Substantia nigra (tissue), 51 donors: ENCODE measurements at places on chromosomes 3 and 15.

GRCh38 chr3:90016555-90016954 is 909.1 kb downstream of the EPHA3 start:
- no peak for DNase-seq

GRCh38 chr3:80771085-80771484 is 990.4 kb downstream of the GBE1 start:
- DNase-seq = no peak

DNA sequence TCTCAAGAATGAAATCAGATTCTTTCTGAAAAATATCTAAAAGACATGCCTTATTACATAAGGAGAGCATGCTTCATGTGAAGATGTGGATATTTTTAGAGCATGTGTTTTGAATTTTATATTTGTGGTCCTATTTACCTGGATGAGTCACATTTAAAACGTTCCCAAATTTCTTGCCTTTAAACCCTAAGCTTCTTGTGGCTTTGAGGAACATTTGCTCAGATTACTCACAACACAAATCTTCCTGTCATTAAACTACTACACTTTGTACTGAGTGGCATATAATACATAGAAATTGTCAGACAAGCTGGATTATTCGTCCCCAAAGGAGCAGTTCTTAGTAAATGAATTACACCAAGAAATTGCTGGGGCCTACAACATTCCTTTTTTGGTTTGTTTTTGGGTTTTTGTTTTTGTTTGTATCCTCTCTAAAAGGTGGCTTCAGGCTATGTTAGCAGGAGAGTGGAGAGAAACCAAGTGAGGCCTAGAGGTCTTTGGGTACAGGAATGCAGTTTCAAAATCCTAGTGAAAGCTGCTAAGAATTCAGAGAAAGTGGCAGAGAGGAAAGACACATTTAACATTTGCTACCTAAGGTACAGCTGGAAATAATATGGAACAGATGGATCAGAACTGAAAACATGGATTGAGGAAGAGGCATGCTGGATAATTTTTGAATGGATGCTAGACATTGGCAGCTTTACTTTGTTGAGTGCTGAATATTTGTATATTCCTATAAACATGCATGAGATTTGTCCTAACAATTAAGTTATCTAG is 128.1 kb downstream of the RPL22L1 start:
- DNase-seq = no peak

GRCh38 chr15:71048913-71049675 is 66.2 kb upstream of the THSD4 start:
- no peak for DNase-seq

DNA sequence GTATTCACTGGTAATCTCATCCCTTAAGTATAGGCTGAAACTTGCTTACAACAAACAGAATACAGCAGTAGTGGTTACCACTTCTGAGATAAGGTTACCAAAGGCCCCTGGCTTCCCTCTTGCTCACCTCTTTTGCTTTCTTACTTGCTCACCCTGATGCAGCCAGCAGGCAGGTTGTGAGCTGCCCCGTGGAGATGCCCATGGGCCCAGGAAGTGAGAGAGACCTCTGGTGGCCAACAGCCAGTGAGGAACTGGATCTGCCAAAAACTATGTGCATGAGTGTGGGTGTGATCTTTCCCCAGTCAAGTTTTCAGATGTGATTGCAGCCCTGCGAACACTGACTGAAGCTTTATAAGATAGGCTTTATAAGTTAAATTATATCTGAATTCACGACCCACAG is 48.7 kb downstream of the NMNAT3 start:
- DNase-seq = no peak

DNA sequence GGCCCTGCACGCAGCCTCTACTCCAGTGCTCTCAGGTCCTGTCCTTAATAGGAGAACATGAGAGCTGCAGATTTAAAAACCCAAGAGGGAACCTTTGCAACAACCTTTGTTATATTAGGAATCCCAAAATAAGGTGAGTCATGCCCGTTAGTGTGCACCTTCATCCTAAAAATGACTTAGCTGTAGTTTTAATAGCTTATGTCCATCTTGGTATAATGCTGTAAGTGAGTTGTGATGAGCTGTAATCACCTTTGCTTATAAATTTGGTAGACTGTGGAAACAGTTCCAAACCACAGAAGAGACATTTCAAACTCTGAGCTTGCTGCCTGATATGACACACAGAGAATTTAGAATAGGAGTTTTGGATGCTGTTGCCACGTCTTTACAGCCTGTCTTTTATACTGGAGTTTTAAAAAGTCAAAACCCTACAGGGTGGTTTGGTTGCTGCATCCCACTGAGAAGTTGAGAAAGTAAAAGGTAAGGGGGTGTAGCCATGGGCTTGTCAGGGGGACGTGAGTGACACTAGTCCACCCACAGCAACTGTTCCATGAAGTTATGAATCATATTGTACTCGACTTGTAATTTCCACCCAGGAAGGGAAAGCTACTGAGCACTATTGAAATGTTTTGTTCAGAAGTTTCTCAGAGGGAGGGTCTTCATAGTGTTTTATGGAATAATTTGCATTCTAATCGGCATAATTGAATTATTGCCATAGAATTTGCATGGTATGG is 27.4 kb upstream of the CD47 start:
- no peak for DNase-seq

GRCh38 chr15:26807517-26808427 is 34.9 kb upstream of the GABRB3 start:
- DNase-seq = no peak

GRCh38 chr15:84844964-84845363 is 27.8 kb downstream of the ALPK3 start:
- DNase-seq = no peak

GRCh38 chr15:59074607-59075006 is 30.3 kb upstream of the CCNB2 start:
- no peak for DNase-seq

GRCh38 chr3:178546079-178546478 is 9.8 kb downstream of the KCNMB2 start:
- no peak for DNase-seq

GRCh38 chr15:88622605-88622975 is 1.4 kb downstream of the AEN start:
- no peak for DNase-seq

DNA sequence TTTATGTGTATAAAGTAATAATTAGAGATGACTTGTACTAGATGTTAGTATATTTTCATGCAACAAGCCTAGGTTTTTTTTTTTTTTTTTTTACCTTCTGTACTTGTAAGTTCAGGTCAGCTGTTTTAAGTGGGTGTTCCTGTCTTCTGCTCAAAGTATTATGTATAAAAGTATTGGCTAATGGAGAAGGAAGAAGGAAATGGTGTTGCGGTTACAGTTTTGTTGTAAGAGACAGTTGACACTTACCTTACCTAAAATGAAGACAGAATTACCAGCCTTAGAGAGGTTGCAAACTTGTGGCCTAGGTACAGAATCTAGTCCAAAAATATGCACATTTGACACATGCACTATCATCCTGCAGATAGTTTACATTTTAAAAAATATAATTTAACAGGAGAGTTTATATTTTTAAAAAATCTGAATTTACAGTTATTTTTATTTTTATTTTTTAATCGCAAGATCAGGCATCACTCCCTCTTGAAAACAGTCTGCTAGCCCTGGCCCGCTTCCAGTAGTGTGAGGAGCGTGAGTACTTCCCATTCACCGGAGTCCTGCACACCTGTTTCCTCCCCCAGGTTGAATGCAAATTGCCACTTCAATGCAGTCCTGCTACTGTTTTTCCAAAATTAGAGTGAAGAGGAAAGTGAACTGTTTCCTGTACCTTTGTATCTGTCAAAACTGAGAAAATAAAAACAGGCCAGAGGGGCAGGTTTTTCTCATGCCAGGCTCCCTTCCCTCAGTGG is 224.3 kb upstream of the SOX2 start:
- DNase-seq = no peak

DNA sequence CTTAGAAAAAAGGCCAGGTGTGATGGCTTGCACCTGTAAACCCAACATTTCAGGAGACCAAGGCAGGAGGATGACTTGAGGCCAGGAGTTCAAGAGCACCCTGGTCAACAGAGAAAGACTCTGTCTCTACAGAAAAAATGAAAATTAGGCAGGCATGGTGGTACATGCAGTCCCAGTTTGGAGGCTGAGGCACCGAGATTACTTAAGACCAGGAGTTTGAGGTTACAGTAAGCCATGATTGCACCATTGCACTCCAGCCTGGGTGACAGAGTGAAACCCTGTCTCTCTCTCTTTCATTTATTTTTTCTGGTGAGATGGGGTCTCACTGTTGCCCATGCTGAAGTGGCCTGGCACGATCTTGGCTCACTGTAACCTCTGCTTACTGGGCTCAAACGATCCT is 24.7 kb downstream of the IP6K1 start:
- DNase-seq = no peak

DNA sequence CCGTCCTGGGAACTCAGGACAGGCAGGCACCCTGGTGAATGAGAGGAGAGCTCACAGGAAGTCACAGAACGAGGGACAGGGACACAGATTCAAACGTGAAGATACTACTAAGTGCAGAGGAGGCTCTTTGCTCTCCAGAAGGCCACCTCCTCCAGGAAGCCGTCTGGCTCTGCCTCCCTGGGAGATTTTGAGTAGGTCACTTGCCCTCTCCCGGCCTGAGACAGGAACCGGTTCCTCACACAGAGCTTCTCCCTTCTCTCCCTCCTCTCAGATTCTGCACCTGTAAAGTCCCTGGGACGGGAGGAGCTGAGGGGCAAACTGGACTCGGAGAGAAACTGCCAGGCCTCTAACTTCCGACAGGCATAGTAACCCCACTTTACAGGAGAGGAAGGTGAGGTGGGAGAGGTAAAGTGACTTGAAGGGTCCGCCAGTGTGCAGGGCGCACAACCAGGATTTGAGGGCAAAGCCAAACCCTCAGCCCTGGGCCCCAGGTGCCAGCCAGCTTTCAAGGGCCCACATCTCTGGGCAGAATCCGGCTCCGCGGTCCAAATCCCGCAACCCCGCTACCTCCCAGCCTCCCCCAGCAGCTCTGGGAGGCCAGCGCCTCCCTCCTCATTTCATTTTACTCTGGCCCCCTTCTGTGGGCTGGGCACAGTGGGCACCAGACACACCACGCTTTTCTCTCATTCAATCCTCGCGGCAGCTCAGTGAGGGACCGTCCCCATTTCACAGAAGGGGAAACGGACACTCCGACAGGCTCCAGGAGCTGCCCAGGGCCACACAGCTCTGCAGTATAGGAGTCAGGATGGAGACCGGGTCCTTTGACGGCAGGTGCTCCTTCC is 150.2 kb downstream of the SMAD6 start:
- DNase-seq = no peak

DNA sequence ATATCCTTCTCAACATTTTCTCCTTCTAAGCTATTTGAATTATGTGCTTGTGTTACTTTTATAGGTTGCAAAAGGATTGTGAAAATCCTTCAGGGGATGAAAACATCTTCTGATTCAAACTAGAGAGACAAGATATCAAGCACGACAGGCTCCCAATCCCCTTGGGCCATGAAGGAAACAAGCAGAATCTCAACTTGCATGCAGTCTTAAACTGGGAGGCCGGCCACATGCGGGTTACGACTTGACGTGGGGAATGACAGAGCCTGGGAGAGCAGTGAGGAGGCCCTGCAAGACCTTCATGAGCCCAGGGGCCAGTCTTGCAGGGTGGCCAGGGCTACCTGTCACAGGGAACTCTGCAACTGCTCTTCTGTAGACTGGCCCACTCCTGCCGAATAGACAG is 94.4 kb downstream of the SCN11A start:
- DNase-seq = no peak

- no peak for DNase-seq
Measured at GRCh38 chr3:160735826-160736225, 20.2 kb upstream of the PPM1L start.

DNA sequence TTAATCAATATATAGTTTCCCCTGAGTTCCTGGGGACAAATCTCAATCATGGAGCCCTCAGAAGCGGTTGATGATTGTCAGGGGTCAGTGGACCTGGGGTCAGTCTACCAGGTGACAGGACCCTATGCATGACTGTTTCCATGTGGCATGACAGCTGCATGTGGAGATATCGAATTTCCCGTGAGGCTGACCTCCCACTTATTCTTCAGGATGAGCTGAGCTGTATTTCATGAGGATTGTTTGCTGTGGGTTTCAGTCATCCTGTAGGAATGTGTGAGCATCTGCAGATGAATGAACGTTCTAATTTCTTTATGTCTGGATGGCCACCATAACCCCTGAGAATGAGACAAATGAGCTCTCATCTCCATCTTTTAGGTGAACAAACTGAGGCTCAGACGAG is 93.0 kb upstream of the HES1 start:
- DNase-seq = no peak
